Epithelial cell of alveolus of lung (primary cell): ENCODE measurements at places on chromosomes 6 and 20. TPM values are rescaled to one million over a fixed set of nuclear protein-coding genes. Genes with fewer than 3 reads are reported as not detected.

Gene CST5
- 0.13 TPM in 1 of 2 replicates, not detected in the other for total RNA-seq

Gene TCF21
- total RNA-seq: 5.6 and 119 TPM in 2 replicates

Gene SLC16A10
- total RNA-seq: 0.08 TPM in 1 of 2 replicates, not detected in the other

Gene EBF4
- total RNA-seq: 3.7 and 7.3 TPM in 2 replicates

Gene BCAS4
- 1.4 and 24.6 TPM in 2 replicates for total RNA-seq

Gene POU5F1
- total RNA-seq: not detected in 2 replicates

Gene MYO6
- 10.7 and 13.3 TPM in 2 replicates for total RNA-seq
